Activated T-helper 1 cell treated with anti-CD3 and anti-CD28 coated beads, Interleukin-12 subunit alpha, Interleukin-12 subunit beta, Interleukin-2, Interleukin-4 antibody, amounts not matched to agents 30 ng/mL and 10 ng/mL and 1 ng/mL, durations not matched to agents 14 hours and 24 hours and 36 hours (primary cell): ENCODE measurements at places on chromosomes 12 and 14. TPM values are rescaled to one million over a fixed set of nuclear protein-coding genes. Genes with fewer than 3 reads are reported as not detected.
A peak's percentile ranks its signal among the peaks of the same experiment; 100 is the strongest.

TMPRSS12 gene
- not detected in 2 replicates for total RNA-seq

MUCL1 gene
- total RNA-seq, result not detected in 2 replicates

OR4K13 gene
- not detected in 2 replicates for total RNA-seq

CNTN1 gene
- not detected in 2 replicates for total RNA-seq

ANG gene
- 0.57 and 0.59 TPM in 2 replicates for total RNA-seq

DNA sequence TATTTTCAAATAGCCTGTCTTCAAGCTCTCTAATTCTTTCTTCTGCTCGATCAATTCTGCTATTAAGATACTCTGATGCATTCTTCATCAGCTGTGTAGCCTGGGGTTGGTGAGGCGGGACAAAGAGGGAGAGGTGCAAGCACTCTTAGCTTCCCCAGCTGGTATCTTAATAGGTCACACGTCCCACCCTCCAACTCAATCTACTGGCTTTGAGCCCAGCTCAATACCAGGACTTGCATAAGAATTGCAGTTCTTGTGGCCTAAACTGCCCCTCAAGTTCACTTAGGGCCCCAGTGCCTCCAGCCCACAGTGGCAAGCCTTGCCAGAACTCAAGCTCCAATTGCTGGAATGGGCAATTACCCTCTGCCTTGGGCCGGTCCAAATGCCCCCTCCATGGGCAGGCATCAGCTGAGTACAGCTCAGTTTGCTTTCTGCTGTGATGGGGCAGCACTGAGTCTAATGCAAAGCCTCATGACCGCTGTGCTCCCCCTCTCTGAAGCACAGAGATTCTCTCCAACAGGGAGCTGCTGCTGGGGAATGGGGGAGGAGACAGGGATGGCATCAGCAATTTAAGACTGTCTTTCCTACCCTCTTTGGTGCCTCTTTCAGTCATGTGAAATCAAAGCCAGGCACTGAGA is 5.6 kb upstream of the SPATA7 start:
- no peak for DNase-seq

DNA sequence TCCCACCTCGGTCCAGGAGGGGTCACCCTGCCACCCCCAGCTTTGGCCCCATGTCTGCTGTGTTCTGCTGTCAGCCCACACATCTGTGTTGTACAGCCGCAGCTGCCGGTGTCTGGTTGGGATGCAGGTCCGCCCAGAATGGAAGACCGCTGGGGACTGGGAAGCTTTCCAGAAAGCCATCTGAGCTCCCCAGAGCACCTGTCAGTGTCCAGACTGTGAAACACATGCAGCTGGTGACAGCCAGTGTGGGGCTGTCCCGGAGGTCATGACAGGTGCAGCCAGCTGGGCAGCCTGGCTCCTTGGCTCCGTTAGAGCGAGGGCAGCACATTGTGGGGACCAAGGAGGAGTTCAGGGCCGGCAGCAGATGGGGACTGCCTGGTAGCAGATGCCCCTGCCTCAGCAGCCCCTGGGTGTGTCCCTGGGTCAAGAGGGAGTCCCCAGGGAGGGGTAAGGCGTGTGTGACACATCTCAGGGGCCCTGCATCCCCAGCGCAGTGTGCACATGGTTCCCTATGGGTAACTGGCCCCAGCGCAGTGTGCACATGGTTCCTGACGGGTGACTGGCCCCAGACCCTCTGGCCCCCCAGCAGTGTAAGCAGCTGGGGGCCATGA is 16.4 kb downstream of the CEP170B start:
- DNase-seq, result no peak

DNA sequence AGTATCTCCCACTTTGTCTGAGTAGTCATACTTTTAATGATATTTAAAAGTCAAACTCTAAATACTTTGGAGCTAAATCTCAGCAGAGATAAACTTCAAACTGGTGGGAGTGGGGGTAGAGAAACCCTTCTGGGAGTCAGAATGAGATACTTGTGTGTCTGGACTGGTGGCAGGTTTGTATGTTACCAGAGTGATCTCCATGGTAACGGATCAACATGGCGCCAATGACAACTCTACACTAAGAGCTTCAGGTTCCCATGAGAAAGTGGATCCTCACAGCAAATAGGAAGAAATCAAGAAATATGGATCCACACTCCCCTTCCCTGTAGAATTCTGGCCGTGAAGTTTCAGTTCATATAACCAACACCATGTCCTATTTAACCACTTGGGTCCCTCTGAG is 121.9 kb downstream of the ETV6 start:
- DNase-seq, result no peak

GRCh38 chr14:67749341-67750084 is 47.8 kb downstream of the RDH12 start:
- DNase-seq, result no peak

DNA sequence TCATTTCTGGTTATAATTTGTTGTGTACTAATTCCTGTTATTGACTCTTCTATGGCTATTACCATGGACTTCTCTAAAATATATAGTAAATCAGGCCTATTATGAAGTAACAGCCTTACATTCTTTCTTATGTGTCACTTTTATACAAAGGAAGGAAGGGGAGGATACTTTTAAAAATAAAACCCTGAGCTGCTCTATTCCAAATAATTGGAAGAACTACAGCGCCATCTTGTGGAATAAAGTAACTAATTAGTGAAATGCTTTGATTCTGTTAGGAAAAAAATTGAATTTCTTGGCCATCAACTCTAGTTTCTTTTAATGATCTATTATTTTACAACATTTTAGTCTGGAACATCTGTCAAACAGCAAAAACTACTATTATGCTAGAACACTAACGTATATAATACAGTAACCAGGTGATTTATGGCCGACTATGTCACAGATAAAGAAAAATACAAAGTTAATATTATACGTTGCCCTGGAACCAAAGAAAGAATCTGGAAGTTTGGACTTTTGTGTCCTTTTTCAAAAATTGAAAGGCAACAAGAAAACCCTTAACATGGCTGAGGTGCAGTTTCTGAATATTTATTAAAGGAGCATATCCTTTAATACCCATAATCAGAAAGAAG is 55.0 kb upstream of the NELL2 start:
- no peak for DNase-seq

- no peak for DNase-seq
Observed at GRCh38 chr12:70646850-70647249, 9.6 kb upstream of the PTPRB start.

DNA sequence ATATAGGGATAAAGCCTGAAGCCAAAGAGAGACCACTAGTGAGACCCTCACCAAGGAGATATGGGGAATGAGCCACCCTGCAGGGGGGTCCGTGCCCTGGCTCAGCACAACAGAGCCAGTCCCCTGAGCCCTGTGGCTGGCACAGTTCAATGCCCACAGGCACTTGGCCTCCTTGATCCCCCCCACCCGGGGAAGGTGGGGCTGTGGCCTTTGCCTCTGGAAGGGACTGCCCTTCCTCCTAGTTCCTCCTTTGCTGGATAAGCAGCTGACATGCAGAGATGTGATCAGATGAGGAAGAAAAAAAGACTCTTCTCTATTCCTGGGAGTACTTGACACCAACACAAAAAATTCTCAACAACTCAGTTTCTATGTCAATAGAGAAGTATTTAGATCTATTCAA is 19.9 kb downstream of the TTC7B start:
- no peak for DNase-seq

DNA sequence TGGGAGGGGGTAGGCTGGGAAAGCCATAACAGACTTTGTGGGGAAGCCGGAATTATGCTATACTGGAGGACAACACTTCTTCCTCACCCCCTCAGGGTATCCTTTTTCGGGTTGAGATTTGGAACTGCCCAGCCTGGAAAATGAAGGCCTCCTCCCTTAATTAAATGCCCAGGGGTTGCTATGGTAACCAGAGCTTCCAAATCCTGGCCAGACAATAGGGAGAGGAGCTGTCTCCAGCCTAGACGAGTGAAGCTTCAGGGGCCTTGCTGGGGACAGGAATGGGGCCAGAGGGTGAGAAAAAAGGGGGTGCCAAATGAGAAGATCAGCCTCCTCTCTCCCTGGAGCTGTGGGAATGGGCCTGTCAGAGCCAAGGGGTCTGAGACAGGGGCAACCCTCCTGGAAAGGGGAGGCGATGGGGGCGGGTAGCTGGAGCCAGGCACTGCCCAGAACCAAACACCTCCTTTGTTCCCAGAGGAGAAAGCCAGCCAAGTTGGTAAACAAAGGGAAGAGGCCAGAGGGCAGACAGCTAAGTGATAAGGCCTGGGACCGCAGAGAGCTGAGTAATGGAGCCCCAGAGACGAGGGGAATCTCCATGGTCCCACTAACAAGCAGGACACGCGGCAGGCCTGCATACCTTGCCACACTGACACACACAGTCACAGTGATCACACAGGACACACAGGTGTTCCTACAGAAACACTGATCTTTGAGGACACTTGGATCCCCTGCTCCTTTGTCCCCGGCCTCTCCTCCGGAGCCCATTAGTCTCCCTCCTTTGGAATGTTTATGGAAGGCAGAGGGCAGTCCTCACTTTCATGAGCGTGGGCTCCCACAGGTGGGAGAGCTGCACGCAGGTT is 17.9 kb upstream of the RND1 start:
- DNase-seq, result no peak

- DNase-seq, result no peak
Observed at GRCh38 chr12:40152783-40153383, 47.0 kb upstream of the SLC2A13 start.

GRCh38 chr14:78022059-78022458 is 148.1 kb upstream of the NRXN3 start:
- peak; percentile 31 for DNase-seq

DNA sequence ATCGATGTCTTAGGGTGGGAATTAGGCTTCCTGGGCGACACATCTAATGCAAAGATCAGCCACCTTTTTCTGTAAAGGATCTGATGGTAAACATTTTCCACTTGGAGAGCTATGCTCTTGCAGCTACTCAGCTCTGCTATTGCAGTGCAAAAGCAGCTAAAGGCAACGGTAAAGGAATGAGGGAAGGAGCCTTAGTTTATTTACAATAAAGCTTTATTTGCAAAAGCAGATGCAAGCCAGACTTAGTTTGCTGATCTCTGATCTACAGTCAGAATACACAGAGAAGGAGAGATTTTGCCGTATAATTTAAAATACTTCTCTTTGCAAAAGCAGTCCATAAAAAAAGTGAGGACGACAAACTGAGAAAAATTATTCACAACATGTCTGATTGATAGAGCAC is 3.2 kb downstream of the TCL1B start:
- no peak for DNase-seq

- DNase-seq, result no peak
Observed at GRCh38 chr12:32400866-32401265, 1.5 kb downstream of the FGD4 start.
